ENCODE measurements at places on chromosomes 3 and 15. TPM values are rescaled to one million over a fixed set of nuclear protein-coding genes. Genes with fewer than 3 reads are reported as not detected.

The ATP13A5 gene
- total RNA-seq, result not detected

The POPDC2 gene
- total RNA-seq, result 1.1 TPM

The EPHA3 gene
- total RNA-seq, result 2.7 TPM

The KATNBL1 gene
- total RNA-seq, result 26.2 TPM

The DPPA2 gene
- total RNA-seq, result not detected

DNA sequence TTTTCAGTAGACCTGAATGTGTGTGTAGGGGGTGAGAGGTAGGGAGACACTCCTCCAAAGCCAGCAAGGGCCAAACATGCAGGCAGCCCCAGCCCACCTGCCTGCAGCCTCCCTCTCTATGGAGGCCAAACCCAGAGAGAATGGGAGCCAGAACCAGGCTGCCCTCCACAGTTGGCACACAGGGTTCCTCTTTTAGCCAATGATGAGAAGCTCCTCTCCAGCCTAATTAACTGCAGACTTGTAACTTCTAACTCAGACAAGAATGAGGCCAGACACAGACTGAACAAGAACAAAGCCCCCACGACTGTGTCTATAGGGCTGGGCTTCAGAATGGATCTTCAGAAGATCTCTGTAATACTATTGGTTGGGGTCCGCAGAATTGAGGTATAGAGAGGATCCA lies 12.3 kb upstream of the TLE3 start:
- no peaks in the 10 kb centered on the region for H3K36me3 ChIP-seq
- H3K27ac ChIP-seq, result no peak overlapping the region
- DNase-seq, result no peak

DNA sequence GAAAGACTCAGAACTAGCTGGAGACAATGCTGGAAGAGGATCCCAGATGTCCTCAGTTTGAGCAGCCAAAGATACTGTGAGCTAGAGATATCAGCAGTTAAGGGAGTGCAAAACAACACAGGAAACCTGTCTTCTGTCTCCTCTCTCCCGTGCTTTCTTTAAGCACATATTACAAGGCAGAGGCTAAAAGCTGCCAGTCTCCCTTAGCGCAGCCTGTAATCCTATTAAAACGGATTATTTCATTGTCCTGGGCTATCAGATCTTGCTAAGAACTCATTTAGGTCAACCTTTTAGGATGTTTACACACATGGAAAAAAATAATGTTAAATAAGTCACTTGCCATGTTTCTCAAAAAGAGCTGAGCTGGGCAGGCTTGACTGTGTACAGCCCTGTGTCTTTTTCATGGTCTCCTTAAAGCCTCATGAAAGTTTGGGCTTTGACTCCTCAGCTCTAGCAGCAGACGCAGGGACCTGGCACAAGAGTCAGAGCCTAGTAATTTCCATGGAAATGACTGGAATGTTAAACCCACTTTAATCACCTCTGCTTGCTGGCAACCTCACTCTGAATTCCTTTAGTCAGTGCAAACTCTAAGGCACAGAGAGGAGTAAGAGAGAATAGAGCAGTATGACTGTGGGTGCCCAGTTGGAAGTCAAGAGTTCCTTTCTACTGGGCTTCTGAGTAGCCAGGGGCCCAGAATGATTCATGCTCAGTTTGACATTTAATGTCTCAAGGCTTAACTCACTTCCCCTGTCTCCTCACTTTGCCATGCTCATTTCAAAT lies 491.9 kb downstream of the NTRK3 start:
- H3K27ac ChIP-seq, result no peak overlapping the region
- H3K4me3 ChIP-seq, result no peak overlapping the region
- H3K27me3 ChIP-seq, result no peaks in the 10 kb centered on the region

- no peaks in the 10 kb centered on the region for H3K27me3 ChIP-seq
- no peak for DNase-seq
- H3K36me3 ChIP-seq, result no peaks in the 10 kb centered on the region
- no peak overlapping the region for H3K4me3 ChIP-seq
- H3K27ac ChIP-seq, result no peak overlapping the region
Observed at GRCh38 chr15:76177491-76178040, 117.8 kb downstream of the TMEM266 start.

- no peak overlapping the region for H3K4me3 ChIP-seq
- no peak for DNase-seq
- no peak overlapping the region for H3K27ac ChIP-seq
- H3K4me1 ChIP-seq, result peaks cover 3% of the 10 kb centered on the region
- no peaks in the 10 kb centered on the region for H3K36me3 ChIP-seq
- no peaks in the 10 kb centered on the region for H3K27me3 ChIP-seq
Observed at GRCh38 chr3:86989611-86990010, 1.3 kb downstream of the VGLL3 start.

- no peak overlapping the region for H3K4me3 ChIP-seq
- H3K27ac ChIP-seq, result no peak overlapping the region
- no peaks in the 10 kb centered on the region for H3K4me1 ChIP-seq
- DNase-seq, result no peak
- H3K36me3 ChIP-seq, result peaks cover 18% of the 10 kb centered on the region
- H3K27me3 ChIP-seq, result no peaks in the 10 kb centered on the region
Observed at GRCh38 chr3:149738876-149739275, 13.4 kb downstream of the COMMD2 start.

- no peak for DNase-seq
- no peaks in the 10 kb centered on the region for H3K36me3 ChIP-seq
- no peaks in the 10 kb centered on the region for H3K27me3 ChIP-seq
- H3K4me1 ChIP-seq, result no peaks in the 10 kb centered on the region
- H3K27ac ChIP-seq, result no peak overlapping the region
- H3K4me3 ChIP-seq, result no peak overlapping the region
Observed at GRCh38 chr3:118808723-118809122, 225.9 kb downstream of the IGSF11 start.

- H3K4me3 ChIP-seq, result no peak overlapping the region
- no peaks in the 10 kb centered on the region for H3K27me3 ChIP-seq
- DNase-seq, result no peak
Observed at GRCh38 chr3:105353485-105354161, 13.1 kb upstream of the ALCAM start.

- H3K27ac ChIP-seq, result no peak overlapping the region
- no peaks in the 10 kb centered on the region for H3K27me3 ChIP-seq
- no peak for DNase-seq
Observed at GRCh38 chr3:29708884-29709283, 428.0 kb downstream of the RBMS3 start.

DNA sequence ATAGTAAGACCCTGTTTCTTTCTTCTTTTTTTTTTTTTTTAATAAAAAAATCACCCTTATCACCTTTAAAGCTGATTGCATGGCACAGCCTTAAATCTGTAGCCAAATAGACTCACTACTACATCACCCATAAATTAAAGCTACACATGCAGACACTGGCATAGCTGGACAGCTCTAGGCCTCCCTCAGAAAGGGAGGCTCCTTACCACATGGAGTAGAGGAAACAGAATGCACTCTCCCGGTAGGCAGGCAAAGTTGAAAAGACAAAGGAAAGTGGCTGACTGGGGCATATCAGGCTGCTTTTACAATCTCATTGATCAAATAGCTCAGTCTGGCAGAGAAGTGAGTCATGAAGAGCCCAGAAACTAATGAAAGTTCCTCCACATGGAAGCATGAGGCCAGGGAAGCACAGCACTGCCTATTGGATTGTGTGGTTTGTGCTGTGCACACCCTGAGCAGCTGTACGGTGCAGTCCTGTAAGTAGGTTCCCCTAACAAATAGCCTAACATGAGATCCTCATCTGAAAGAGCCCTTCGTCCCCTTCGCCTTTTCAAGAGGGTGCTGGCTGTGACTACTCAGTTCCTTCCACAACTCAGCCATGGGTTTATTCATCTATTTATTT lies 32.7 kb upstream of the FAM98B start:
- H3K4me3 ChIP-seq, result no peak overlapping the region
- no peak for DNase-seq
- H3K4me1 ChIP-seq, result no peaks in the 10 kb centered on the region

DNA sequence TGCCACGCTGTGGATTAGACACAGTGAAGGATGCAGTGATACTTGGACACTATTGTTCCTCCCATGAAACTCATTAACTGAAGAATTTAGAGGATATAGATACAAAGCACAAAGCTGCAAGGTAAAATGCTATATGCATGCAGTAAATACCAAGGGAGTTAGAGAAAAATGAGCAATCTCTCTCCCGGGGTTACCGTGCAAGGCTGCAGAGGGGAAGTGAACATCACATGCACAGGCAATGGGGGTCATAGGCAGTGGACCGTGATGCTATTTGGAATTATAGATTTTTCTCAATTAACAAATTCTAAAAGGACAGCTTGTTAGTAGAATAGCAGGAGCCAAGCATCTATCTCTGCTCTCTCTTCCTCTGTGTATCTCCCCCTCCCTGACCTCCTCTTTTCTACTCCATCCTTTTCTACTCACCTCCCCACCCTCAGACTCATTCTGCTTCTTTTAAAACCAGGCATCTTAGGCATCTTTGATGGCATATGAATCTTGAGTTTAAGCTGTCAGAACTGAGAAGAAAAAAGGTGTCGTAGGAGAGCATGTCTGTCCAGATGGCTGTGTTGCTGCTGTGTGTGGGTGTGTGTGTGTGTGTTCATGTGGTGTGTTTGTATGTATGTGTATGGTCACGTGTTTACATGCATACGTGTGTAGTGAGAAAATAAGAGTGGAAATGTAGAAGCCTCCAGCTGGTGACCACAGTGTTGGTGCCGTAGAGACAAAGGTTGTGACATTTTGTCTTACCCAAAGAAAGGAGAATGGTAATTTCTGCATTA lies 339.0 kb downstream of the EPHB1 start:
- H3K27ac ChIP-seq, result no peak overlapping the region
- no peak overlapping the region for H3K4me3 ChIP-seq
- no peaks in the 10 kb centered on the region for H3K4me1 ChIP-seq
- DNase-seq, result no peak
- no peaks in the 10 kb centered on the region for H3K36me3 ChIP-seq
- H3K27me3 ChIP-seq, result no peaks in the 10 kb centered on the region

GRCh38 chr3:84245789-84246188 lies 713.0 kb upstream of the CADM2 start:
- DNase-seq, result no peak
- no peak overlapping the region for H3K27ac ChIP-seq
- no peak overlapping the region for H3K4me3 ChIP-seq
- H3K4me1 ChIP-seq, result no peaks in the 10 kb centered on the region

GRCh38 chr3:77524463-77524862 lies 484.6 kb downstream of the ROBO2 start:
- no peak for DNase-seq
- H3K27ac ChIP-seq, result no peak overlapping the region
- no peak overlapping the region for H3K4me3 ChIP-seq
- no peaks in the 10 kb centered on the region for H3K36me3 ChIP-seq

DNA sequence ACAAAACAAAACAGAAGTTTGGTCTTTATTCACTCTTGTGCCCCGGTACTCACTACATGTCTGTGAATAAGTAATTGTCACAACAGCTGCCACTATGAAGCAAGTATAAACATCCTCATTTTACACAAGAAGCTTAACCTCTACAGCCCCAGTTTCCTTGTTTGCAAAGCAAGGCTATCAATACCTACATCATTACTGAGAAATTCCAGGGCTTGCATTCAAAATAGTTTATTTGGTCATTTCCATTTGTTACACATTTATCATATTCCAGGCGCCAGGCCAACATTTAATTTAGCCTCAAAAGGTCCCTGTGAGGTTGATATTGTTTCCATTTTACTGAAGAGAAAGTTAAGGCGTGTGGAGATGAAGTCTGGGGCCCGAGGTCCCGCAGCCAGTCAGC lies 161.4 kb upstream of the LRTM1 start:
- no peak overlapping the region for H3K27ac ChIP-seq
- H3K27me3 ChIP-seq, result no peaks in the 10 kb centered on the region
- no peaks in the 10 kb centered on the region for H3K4me1 ChIP-seq
- no peaks in the 10 kb centered on the region for H3K36me3 ChIP-seq

- no peaks in the 10 kb centered on the region for H3K4me1 ChIP-seq
- H3K27me3 ChIP-seq, result peaks cover 3% of the 10 kb centered on the region
- no peak overlapping the region for H3K27ac ChIP-seq
- DNase-seq, result no peak
Observed at GRCh38 chr3:53949541-53949940, 57.9 kb upstream of the SELENOK start.

DNA sequence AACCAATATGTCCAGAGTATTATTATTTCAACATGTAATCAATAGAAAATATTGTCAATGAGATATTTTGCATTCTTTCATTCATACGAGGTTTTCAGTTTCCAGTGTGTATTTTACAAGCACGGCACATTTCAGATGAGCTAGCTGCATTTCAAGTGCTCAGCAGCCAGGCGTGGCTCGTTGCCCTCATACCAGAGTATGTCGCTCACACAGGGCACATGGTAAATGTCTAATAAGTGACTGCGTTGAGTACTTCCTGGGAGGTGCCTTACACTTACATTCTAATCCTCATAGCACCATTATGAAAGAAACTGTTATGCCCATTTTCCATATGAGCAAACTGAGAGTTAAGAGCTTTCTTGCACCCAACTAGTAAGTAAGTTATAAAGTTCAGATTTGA lies 47.4 kb downstream of the TMEM266 start:
- no peaks in the 10 kb centered on the region for H3K27me3 ChIP-seq
- H3K27ac ChIP-seq, result no peak overlapping the region
- H3K4me1 ChIP-seq, result no peaks in the 10 kb centered on the region

DNA sequence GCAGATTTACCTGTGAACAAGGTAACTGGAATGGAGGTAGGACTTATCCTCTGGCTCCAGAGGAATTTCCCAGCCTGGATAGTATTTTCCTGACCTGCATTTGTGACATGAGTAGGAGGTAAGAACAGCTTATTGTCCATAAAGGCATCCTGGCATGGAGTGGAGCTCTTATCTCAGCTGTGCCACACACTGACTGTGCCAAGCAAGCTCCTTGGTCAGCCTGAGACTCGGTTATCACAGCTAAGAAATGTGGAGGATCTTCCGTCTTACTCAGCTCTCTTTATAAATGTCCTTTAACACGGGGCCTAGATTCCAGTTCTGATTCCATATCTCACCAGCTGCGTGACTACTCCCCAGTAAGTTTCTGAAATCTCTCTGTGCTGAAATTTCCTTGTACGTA lies 38.9 kb downstream of the SLCO3A1 start:
- H3K27me3 ChIP-seq, result no peaks in the 10 kb centered on the region
- H3K4me1 ChIP-seq, result no peaks in the 10 kb centered on the region
- H3K36me3 ChIP-seq, result no peaks in the 10 kb centered on the region
- H3K4me3 ChIP-seq, result no peak overlapping the region

DNA sequence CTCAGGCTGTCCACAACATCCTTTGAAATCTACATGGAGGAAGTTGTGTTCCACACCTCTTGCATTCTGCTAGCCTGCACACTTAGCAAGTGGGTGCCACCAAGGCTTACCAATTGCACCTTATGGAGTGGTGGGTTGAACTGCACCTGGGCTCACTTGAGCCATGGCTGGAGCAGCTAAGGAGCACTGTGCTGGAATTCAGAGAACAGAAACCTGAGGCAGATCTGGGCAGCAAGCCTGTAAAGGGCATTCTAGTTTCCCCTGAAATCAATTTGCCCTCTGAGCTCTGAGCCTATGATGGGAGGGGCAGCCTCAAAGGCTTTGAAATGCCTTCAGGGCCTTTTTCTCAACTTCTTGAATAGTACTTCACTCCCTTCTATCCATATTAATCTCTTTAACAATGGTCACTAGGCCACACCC lies 18.0 kb downstream of the BTLA start:
- no peaks in the 10 kb centered on the region for H3K36me3 ChIP-seq
- no peak overlapping the region for H3K27ac ChIP-seq
- no peak overlapping the region for H3K4me3 ChIP-seq
- no peak for DNase-seq
- no peaks in the 10 kb centered on the region for H3K4me1 ChIP-seq
- H3K27me3 ChIP-seq, result no peaks in the 10 kb centered on the region

GRCh38 chr3:12349895-12350811 lies 61.3 kb downstream of the PPARG start:
- no peaks in the 10 kb centered on the region for H3K36me3 ChIP-seq
- peak overlapping the region; percentile 38 for H3K4me3 ChIP-seq
- H3K27ac ChIP-seq, result peak overlapping the region; percentile 83
- DNase-seq, result no peak
- H3K27me3 ChIP-seq, result no peaks in the 10 kb centered on the region

Data from liver (tissue), 10 donors.